ENCODE measurements at places on chromosomes 7 and 10. TPM values are rescaled to one million over a fixed set of nuclear protein-coding genes. Genes with fewer than 3 reads are reported as not detected.

DNA sequence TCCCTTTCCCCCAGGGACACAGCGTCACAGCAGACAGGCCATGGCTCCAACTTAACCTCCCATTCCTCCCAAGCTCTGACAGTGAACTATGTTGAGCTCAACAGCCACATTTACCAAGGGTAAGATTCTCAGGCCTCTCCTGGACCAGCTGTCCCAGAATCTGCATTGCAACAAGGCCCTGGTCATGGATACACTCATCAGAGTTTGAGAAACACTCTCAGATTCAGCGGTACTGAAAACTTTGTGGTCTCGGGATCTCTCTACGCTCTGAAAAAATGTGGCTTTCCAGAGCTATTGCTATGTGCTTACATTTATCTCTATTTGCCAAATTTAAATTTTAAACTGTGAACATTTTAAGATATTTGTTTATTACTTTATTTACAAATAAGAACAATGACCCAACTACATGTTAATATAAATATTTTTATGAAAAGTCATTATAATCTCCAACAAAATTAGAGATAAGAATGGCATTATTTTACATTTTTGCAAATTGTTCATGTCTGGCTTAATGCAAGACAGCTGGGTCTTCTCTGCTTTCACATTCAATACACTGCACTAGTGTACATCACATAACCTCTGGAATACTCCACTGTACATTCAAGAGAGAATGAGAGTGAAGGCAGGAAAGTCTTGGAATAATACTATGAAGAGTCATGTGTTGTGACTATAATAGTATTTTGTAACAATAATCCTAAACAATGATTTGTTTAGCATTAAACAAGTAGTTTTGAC is 190.9 kb upstream of the PITRM1 start:
- DNase-seq = no peak

- no peak for DNase-seq
Measured at GRCh38 chr7:44310221-44310848, 15.1 kb downstream of the CAMK2B start.

- no peak for DNase-seq
Measured at GRCh38 chr10:66041771-66042170, 884.1 kb upstream of the LRRTM3 start.

- DNase-seq = no peak
Measured at GRCh38 chr7:1663223-1663622, 6.9 kb upstream of the ELFN1 start.

DNA sequence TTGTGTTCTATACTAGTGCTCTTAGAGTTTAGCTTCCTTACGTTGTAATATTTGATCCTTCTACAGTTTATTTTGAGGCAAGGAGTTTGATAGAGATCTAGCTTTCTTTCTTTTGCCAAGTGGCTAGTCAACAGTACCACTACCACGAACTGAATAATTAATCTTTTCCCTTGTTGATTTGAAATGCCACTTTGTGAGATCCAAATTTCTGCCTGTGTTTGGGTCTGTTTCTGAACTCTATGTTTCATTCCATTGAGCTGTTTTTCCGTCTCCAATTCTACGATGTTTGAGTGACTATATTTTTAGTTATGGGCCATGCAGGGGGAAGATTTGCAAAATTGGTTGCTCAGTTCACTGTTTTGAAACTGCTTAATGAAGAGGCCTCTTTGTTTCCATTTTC is 134.7 kb downstream of the KIAA1217 start:
- peak; percentile 22 for DNase-seq

DNA sequence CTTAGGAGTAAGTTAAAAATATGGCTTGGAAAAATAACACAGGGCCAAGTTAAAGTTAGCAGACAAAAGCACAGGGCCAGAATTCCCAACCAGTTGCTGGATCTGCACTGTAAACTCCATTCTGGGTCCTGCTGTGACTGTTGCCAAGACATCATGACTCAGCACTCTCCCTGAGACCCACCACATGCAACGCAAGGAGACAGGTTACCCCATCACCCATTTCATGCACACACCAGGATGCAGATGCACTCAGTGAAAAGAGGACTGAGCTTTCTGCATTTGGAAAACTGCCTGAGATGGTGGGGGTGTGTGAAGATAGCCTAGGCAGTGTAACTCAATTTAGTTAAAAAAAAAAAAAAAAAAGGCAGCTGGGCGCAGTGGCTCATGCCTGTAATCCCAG is 97.6 kb upstream of the ZNF438 start:
- DNase-seq = peak; percentile 2

GRCh38 chr7:102469972-102470825 is 5.4 kb downstream of the LRWD1 start:
- no peak for DNase-seq

- DNase-seq = no peak
Measured at GRCh38 chr10:1933215-1933614, 195.9 kb upstream of the ADARB2 start.

PDLIM1 gene
- total RNA-seq = not detected

MYPN gene
- total RNA-seq = 0.06 TPM

ZNF804B gene
- not detected for total RNA-seq

SLC13A1 gene
- not detected for total RNA-seq
